ENCODE measurements at places on chromosomes 7 and 10.

DNA sequence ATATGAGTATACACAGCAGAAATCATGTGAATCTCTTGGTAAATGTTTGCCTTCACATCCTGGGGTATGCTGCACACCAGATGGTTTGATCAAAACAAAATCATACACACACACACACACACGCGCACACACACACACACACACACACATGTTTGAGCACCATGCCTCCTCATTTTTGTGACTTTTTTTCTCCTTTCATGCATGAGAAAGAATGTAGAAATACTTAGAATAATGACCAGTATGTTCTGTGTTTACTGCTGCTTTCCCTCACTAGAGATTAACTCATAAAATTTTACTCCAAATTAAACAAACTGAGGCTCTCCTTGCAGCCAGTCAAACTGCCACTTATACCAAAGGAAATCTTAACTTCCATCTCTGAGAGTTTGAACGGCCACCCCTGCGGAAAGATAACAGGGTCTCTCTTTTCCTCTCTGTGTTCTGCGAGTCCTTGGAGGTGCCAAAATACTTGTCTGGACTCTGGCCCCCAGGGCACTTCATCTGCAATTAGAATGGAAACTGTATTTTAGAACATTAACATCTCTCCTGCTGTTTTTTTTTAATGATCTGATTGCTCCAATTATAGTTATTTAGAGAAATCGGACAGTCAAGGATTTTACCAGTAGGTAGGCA, 320.8 kb upstream of the NFE2L3 start:
- no peak for DNase-seq

DNA sequence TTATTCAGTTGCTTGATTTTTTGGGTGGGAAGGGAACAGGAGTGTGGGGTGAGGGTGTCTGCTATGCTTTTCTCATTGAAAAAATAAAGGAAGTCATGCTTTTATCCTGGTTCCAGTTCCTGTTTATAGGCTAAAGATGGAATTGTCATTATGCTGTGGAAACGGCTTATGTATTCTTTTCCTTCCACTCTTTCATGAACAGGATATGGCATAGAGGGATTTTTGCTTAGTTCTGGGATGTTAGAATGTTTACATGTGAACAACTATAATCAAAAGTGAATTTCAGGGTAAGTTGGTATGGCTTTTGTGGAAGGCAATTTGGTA, 35.9 kb upstream of the PTPN12 start:
- DNase-seq: no peak

- no peak for DNase-seq
Measured at GRCh38 chr10:48195803-48196202, 78.7 kb downstream of the FRMPD2 start.

- DNase-seq: no peak
Measured at GRCh38 chr10:50387732-50388073, 136.4 kb upstream of the ASAH2 start.

GRCh38 chr10:77165445-77166208, 472.0 kb downstream of the KCNMA1 start:
- DNase-seq: no peak

DNA sequence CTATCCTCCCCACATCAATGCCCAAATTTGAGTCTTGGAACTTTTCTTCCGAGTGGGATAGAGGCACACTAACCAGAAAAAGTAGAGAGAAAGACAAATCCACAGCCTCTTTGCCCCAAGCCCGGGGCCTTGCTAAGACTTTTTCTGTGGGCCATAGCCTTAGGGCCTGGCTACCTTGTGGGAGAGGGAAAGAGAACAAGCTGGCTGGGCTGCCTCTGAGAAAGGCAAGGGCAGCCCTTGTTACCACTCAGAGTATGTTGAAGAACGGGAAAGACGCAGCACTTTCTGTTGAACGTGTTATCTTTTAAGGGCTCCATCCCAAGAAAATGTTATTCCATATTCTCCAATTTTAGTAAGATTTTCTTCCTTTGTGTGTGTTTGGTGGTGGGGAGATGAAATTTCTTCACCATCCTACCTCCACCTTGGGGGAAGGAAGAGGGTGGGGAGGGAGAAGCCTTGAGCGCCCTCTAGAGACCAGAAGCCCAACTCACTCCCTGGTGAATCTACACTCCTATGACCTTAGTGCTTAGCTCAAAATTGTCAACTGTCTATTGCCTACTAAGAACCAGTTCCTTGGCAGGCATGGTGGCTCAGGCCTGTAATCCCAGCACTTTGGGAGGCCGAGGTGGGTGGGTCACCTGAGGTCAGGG, 3.9 kb upstream of the NRF1 start:
- DNase-seq: peak; percentile 16

- DNase-seq: no peak
Measured at GRCh38 chr7:140417456-140418155, 13.7 kb downstream of the RAB19 start.

DNA sequence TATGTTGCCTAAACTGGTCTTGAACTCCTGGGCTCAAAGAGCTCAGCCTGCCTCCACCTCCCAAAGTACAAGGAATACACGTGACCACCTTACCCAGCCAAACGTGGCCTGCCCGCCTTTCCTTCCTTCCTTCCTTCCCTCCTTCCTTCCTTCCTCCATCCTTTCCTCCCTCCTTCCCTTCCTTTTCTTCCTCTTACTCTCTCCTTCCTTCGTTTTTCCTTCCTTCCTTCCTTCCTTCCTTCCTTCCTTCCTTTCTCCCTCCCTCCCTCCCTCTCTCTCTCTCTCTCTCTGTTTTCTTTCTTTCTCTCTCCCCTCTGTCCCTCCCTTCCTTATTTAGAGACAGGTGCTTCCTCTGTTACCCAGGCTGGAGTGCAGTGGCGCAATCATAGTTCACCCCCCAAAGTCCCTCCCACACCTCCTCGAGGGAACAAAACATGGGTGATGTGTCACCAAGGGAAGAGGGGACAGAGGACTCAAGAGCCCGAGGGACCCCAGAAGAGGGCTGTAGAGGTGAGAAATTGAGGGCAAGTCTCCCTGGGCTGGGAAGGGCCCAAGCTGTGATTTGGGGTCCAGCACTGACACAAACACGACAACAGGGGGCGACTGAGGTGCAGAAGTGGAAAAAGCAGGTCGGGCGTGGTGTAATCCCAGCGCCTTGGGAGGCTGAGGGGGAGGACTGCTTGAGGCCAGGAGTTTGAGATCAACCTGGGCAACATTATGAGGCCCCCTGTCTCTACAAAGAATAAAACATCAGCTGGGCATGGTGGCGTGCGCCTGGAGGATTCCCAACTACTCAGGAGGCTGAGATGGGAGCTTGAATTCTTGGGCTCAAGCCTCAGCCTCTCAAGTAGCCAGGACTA, 28.1 kb downstream of the EPHB4 start:
- DNase-seq: peak; percentile 16
